ENCODE measurements at places on chromosomes 11 and 22. TPM values are rescaled to one million over a fixed set of nuclear protein-coding genes. Genes with fewer than 3 reads are reported as not detected.

GRCh38 chr11:44634401-44635281 is 69.2 kb downstream of the CD82 start:
- no peak for DNase-seq

- DNase-seq = no peak
Observed at GRCh38 chr11:59894616-59895015, 16.0 kb downstream of the OOSP3 start.

Gene RBX1
- 82.6 TPM for total RNA-seq

- no peak for DNase-seq
Observed at GRCh38 chr11:60347084-60347797, 20.2 kb downstream of the MS4A6E start.

GRCh38 chr22:38240734-38241252 is 32.0 kb downstream of the TMEM184B start:
- DNase-seq = no peak

Gene ATG16L2
- total RNA-seq = 23.8 TPM

GRCh38 chr22:45130891-45131290 is 32.8 kb upstream of the NUP50 start:
- no peak for DNase-seq

- no peak for DNase-seq
Observed at GRCh38 chr22:49197986-49198704, 629.5 kb downstream of the BRD1 start.

Gene TRIM22
- 53.3 TPM for total RNA-seq

- peak; percentile 9 for DNase-seq
Observed at GRCh38 chr11:88484873-88485621, 147.5 kb upstream of the CTSC start.

Gene BUD13
- 27.7 TPM for total RNA-seq

DNA sequence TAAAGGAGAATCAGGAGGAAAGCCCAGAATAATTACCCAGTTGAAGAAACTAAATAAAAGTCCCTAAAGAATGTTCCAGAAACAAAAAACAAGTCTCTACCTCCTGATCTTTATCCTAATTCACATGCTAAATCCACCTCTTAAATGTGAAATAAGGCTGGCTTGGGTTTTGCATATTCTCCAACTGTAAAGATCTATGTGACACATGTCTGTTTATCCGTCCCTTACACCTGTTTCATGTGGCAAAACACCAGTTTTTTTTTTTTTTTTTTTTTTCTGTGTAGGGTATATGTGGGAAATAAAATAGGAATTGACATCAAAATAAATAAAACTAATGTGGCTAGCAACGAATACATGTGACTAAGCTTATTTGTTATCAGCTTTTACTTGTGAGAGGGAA is 70.5 kb downstream of the NARS2 start:
- no peak for DNase-seq

DNA sequence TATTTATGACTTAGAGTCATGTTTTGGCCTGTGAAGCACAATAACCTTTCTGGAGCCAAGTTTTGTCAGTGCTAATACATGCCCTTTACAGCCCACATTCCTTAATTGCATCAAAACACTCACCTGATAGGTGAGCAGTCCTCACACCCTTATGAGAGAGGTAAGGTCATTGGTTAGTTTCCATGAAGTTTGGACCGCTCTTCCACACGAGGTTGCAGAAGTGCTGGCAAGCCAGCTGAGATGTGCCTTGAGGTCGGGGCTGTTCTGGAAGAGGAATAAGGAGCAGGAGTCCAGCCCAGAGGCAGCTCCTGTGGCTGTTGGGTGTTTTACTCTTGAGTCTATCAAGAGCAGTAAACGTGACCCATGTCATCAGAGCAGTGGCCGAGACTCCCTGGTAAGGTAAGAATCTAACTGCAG is 76.3 kb downstream of the CYB5R2 start:
- no peak for DNase-seq

DNA sequence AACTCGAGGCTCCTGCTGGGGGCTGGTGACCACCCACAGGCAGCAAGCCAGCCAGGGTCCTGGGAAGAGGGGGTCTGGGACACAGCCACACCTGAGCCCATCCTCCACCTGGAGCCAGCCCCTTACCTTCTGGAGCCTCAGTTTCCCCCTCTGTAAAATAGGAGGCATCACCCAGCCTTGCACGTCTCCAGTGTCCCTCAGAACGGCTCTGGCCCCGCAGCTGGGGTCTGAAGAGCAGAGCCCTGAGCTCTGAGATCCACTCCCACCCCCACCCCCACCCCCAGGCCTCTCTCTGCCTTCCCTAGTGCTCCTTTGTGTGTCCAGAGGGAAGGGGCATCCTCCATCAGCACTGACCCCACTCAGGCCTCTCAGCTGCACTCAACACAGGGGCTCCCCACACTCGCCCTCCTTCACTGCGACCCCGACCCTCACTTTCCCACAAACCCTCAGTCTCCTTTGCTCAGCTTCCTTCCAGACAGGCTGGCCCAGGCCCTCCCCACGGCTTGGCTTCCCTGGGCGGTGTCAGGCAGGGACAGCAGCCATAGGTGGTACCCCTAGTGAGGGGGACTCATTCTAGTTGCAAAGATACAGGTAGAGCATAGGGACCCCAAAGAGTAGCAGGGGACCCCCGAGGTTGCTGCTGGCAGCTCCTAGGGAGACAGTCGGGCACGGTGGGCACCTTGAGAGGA is 33.3 kb upstream of the KCNQ1OT1 start:
- no peak for DNase-seq

GRCh38 chr22:26416670-26417276 is 12.3 kb upstream of the ASPHD2 start:
- no peak for DNase-seq

DNA sequence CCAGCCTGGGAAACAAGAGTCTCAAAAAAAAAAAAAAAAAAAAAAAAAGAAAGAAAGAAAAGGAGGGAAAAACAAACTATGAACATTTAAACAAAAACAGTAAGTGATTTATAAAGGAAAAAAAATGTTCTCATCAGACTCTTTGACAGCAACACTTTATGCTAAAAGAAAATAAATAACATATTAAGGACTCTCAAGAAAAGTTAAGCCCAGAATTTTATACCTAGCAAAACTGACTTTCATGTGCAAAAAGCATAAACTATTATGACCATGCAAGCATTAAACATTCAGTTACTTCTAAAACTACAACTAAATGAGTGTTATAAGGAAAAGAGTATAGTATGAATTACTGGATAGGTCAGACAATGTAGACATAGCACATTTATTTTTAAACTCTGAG is 68.4 kb downstream of the FBLN1 start:
- no peak for DNase-seq

- no peak for DNase-seq
Observed at GRCh38 chr11:61706452-61707400, 26.5 kb downstream of the DAGLA start.

DNA sequence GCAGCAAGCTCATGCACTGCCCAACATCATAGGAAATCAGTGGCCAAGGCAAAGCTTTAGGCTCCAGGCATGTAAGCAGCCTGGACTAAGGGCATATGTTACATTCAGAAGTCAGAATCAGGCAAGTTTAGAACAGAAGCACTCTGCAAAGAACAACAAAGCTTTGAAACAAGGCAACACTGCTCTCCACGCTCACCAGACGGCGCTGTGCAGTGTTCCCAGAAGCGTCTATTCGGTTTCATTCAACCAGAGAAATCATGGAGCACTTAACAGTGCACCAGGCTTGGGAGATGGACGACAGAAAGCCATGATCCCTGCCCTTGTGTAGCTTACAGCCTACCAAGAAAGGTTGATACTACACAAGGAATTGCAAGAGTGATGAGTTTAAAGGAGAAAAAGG is 555.8 kb downstream of the BUD13 start:
- DNase-seq = no peak

- DNase-seq = no peak
Observed at GRCh38 chr22:32119568-32120235, 39.4 kb downstream of the C22orf42 start.

DNA sequence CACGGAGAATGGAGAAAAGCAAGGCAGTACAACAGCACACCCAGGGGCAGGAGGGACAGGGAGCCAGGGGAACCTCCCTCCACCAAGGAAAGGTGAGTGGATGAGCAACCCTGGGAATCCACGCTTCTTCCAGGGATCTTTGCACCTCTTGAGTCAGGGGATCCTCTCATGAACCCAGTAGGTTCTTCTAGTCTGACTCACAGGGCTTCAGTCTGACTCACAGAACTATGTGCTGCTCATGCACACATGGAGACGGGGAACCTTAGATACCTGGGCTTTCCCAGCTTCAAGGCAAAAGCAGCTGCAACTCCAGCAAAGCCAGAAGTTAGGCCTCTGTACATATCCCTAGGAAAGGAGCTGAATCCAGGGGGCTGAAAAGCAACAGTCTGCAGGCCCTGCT is 1021.4 kb upstream of the TENM4 start:
- DNase-seq = no peak

Gene RNF215
- total RNA-seq = 4.4 TPM

Gene C11orf87
- not detected for total RNA-seq

- no peak for DNase-seq
Observed at GRCh38 chr11:114281388-114281956, 14.7 kb upstream of the NNMT start.

Measured in activated T-cell treated with anti-CD3 and anti-CD28 coated beads, Interleukin-2, amount 50 U/mL, for 4 hours (primary cell).